Activated T-helper 1 cell treated with anti-CD3 and anti-CD28 coated beads, Interleukin-2, amount 50 U/mL, for 16 hours (primary cell): ENCODE measurements at places on chromosomes 3 and 15.

DNA sequence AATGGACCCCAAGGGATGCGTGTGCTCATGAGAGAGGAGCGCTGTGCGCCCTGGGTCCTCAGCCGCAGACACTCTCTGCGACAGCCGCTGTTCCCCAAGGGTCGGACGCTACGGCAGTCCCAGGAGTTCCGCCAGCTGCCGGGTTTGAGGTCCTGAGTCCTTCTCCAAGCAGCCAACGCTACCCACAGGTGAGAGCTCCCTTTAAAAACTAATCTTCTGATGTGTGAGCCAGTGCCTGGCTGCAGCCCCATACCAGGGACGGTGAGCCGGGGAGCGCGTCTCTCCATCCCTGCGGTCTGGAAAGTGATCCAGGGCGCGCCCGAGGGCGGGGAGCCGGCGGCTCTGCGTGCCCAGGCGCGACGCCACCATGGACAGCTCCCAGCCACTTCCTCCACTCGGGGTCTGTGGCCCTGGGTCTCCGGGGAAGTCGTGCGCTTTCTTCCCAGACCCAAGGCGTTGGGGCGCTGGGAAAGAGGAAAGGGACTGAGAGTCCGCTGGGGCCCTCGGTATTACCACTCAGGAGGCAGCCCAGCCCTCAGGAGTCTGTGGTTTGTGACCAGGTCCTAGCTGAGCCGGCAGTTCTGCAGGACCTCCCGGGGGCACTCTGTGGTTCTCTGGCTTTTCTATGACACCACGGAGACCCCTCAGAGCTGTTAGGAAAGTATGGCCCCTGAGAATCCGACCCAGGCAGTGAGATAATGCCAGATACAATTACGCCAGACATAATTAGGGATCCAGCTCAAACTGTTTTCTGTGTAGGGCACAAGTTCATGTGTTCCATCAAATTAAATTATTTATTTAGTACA, 1.4 kb downstream of the CEMIP start:
- DNase-seq = no peak

GRCh38 chr3:99909714-99910495, 92.2 kb downstream of the CMSS1 start:
- no peak for DNase-seq

- no peak for DNase-seq
Observed at GRCh38 chr3:134590766-134591165, 60.1 kb downstream of the KY start.

- no peak for DNase-seq
Observed at GRCh38 chr3:173584838-173585831, 187.6 kb downstream of the NLGN1 start.

- no peak for DNase-seq
Observed at GRCh38 chr3:152388631-152389030, 119.9 kb downstream of the MBNL1 start.

- DNase-seq = no peak
Observed at GRCh38 chr3:14133188-14133800, 8.4 kb downstream of the TMEM43 start.

DNA sequence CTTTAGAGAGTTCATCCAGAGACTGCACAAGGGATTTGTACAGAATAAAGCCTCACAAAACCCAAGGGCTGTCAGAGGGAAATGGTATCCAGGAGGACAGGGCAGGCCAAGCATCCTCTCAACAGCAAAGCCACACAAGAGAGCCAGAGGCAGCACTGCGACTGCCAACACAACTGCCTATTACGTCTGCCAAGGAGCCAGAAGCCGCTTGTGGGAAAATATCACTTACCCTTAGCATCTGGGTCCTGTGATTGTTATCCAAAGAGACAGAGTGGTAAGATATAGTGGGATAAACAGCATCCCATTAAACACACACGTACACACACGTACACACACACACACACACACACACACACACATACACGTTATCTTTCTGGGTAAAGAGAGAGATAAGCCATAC, 618.3 kb upstream of the AGTR1 start:
- no peak for DNase-seq

- no peak for DNase-seq
Observed at GRCh38 chr15:81740416-81740815, 305.4 kb downstream of the MEX3B start.

GRCh38 chr3:11495948-11496557, 147.7 kb downstream of the VGLL4 start:
- DNase-seq = no peak

GRCh38 chr3:156176048-156176447, 55.7 kb downstream of the KCNAB1 start:
- no peak for DNase-seq

- DNase-seq = no peak
Observed at GRCh38 chr3:126024049-126024854, 55.3 kb downstream of the ROPN1B start.

GRCh38 chr3:177179281-177180067, 17.8 kb downstream of the TBL1XR1 start:
- no peak for DNase-seq

GRCh38 chr3:134406331-134407238, 32.3 kb upstream of the AMOTL2 start:
- DNase-seq = no peak

- DNase-seq = no peak
Observed at GRCh38 chr3:46902188-46902631, 24.7 kb downstream of the PTH1R start.

- DNase-seq = no peak
Observed at GRCh38 chr15:66703540-66703941, 1.5 kb downstream of the SMAD6 start.

- DNase-seq = no peak
Observed at GRCh38 chr15:34336991-34337556, 507 bp downstream of the SLC12A6 start.

DNA sequence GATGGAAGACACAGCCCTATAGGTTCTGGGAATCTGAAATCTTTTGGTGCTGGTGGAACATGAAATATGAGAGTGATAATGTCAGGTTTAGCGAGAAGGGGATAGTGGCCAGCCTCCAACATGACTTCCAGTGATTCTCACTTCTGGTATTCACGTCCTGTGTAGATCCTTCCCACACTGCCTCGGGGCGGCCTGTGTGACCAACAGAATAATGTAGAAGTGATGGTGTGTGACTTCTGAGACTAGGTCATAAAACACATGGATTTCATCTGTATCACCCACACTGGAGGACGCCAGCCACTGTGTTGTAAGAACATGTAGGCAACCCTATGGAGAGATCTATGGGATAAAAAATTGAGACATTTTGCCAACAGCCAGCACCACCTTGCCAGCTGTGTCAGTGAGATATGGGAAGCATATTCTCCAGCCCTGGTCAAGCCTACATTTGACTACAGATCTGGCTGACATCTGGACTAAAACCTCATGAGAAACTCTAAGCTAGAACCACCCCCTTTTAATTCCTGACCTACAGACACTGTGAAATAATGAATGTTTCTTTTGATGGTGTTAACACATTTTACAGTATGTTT, 25.5 kb upstream of the NUDT16 start:
- no peak for DNase-seq

DNA sequence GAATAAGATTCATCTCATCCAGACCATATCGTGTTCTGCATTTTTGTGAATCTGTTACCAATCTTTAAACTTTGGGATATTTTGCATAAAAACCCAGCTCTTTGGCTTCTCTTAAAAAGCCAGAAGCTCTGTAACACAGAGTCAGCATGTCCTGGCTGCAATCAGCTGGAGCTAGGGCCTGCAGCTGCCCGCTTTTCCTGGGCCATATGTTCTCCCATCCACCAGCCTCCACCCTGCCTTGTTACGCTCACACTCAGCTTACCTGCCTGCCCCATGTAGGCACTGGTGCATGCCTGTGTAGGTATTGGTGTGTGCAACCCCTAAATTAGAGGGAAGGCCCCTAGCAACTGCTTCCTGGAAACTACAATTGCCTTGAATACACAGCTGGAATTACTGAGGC, 48.2 kb downstream of the CRYGS start:
- no peak for DNase-seq
